SW 1271 (cell line): ENCODE measurements at places on chromosomes 5 and 9.

GRCh38 chr5:15550502-15551112 lies 50.6 kb downstream of the FBXL7 start:
- no peak for DNase-seq

DNA sequence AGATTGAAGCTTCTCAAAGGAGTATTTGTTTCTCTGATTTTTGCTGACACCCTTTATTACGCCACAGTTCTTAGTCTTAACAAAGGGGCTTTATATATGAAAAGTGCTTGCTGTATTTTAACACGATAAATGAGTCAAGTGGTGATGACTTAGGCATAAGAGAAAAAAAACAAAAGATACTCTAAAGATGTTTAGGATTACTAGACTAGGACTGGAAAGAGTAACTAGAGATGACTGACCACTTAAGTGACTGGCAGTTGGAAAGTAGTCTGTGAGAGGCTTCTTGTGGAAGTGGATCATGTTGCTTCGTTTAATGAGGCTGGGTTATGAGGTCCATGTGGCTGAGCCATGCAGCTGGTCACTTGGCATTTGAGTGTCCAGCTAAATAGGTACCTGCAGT lies 69.4 kb upstream of the ACTBL2 start:
- no peak for DNase-seq

DNA sequence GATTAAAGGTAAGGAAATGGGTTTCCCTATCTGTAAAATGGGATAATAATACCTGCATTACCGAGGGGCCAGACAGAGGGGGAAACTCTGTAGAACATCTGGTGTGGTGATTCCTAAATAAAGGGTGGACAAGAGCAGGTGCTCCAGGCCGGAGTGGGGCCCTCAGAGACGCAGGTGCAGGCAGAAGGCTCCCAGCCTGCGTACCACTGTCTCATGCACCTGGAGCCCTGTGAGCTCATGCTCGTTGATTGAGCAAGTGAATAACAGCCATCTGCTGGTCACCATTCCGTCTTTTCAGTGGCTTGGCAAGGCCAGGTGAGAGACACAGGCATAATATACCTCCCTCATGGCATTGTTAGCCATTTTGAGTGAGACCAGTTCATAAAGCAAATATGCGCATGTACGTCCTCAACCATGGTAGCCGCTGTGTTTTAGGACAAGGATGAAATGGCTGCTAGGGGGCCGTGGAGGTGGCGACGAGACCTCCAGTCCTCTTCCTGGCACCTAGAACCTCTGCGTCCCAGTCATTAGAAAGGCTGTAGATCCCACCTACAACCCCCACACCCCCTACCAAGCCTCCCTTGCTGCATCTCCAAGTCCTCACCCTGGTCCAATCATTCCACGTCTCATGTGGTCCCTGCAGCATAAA lies 198.0 kb upstream of the MVB12B start:
- DNase-seq = no peak

DNA sequence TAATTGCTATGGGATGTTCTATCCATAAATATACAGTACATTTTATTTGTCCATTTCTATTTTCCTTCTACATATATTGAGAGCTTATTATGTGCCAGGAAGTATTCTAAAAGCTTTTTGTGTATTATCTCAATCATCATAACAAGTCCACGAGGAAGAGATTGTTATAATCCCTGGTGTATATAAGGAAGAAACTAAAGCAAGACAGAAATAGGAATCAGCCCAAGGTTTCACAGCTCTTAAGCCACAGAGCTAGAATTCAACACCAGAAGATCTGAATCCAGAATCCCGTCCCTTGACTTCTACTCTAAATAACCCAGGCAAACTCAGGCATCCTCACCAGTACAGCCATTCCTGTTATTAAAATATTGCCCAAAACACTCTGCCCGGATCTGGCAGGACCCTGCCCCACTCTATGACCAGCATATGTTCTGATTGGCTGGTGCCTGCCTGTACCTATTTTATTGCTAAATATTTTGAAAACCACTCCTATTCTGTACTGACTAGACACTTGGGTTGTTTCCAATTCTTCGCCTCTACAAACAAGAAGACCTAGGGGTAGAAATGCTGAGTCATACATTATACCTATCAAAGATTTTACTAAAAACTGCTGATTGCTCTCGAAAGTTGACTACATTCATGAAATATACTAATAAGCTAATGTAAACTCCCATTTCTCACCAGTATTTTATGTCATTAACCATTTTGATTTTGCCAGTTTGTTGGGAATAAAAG lies 297.4 kb downstream of the ENC1 start:
- no peak for DNase-seq

DNA sequence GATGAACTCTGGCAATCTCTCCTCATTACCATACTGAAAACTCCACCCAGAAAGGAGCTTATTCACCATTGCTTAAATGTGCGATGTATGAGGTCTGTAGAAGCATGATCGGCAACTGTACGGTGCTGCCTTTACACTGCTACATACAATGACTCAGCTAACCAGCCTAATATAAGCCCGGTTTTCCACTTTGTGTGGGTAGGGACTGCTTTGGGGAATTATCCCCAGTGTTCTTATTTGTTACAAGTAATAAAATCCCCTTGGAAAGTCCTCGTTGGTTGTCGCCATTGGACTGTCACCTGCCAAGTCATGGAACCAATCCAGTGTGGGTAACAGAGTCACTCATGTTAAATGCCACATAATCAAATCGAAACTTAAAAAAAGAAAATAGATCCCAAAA lies 23.5 kb upstream of the TENT2 start:
- DNase-seq = no peak

GRCh38 chr9:131348631-131349521 lies 45.0 kb upstream of the PRRC2B start:
- DNase-seq = no peak

GRCh38 chr5:34869256-34869655 lies 30.3 kb downstream of the TTC23L start:
- no peak for DNase-seq
